Stimulated activated CD4-positive, alpha-beta T cell treated with anti-CD3 and anti-CD28 coated beads, Interleukin-2, amount 100 ng/mL, for 4 hours (primary cell): ENCODE measurements at places on chromosomes 3 and 15.

DNA sequence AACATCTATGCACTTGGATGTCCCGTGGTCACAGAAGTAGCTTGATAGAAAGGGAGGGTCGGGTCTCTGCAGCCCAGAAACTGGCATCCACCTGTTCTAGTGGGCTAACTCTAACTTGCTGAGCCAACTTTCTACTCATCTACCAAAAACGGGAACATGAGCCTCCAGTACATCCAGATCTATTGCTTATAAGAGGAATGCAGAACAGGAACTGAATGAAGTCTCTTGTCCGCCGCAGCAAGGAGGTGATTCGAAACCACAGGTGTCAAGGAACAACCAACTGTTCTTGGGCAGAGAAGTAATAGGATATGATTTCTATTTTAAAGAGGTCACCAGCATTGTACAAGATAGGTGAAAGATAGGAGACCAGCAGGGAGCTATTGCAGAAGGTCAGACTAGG lies 17.9 kb downstream of the TERC start:
- DNase-seq: no peak

DNA sequence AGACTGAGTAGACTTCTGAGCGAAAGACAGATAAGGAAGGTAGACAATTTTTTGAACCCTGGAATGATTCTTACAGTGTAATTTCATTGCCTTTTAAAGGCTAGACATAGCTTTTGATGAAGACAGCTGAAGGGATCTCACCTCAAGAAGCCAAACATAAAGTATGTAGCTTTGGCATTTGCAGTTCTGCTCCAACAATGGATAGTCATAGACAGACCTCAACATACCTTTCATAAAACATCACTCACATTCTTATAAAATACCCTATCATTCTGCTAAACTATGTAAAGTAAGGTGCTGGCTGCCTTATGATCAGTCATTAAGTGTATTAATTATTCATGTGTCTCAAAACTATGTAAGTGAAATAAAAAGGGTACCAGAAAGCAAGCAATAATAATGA lies 70.0 kb downstream of the UBE3A start:
- no peak for DNase-seq

GRCh38 chr15:26518885-26519284 lies 254.0 kb downstream of the GABRB3 start:
- DNase-seq: no peak

DNA sequence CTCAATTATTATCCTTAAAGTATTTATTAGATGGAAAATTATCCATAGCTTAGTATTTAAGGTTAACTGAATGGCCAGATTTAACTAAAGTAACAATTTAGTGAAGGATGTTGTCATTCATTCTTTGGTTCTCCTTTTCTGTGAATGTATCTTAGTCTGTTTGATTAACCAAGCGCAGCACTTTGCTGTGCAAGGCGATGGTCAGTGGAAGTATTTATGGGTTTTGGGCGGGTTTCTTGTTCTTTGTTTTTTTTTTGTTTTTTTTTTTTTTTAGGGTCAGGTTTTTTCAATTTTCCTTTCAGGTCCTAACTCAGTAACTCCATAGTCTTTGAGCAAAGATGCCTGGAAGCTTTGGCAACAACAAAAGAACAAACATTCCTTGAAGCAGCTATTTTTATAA lies 328.8 kb downstream of the PTPRG start:
- no peak for DNase-seq

DNA sequence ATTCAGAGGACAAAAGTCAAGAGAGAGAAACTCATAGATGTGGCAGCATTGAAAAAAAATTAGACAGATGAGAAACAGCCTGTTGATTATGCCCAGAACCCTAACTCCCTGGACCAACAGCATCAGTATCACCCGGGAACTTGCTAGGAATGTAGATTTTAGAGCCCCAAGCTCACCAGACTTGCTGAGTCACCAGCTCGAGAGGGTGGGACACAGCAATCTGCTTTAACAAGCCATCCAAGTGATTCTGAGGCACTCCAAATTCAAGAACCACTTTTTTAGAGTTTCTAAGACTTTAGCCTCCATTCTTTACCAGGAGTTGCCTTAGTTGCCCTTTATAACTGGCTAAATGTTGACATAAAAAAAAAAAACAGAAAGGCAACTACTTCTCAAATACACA lies 70.9 kb downstream of the CGGBP1 start:
- no peak for DNase-seq
